ENCODE measurements at places on chromosomes 5 and 9. TPM values are rescaled to one million over a fixed set of nuclear protein-coding genes. Genes with fewer than 3 reads are reported as not detected.

- no peaks in the 10 kb centered on the region for H3K27me3 ChIP-seq
- DNase-seq, result no peak
- H3K4me1 ChIP-seq, result no peaks in the 10 kb centered on the region
- no peaks in the 10 kb centered on the region for H3K36me3 ChIP-seq
Measured at GRCh38 chr5:174259696-174260420, 214.4 kb downstream of the NSG2 start.

DNA sequence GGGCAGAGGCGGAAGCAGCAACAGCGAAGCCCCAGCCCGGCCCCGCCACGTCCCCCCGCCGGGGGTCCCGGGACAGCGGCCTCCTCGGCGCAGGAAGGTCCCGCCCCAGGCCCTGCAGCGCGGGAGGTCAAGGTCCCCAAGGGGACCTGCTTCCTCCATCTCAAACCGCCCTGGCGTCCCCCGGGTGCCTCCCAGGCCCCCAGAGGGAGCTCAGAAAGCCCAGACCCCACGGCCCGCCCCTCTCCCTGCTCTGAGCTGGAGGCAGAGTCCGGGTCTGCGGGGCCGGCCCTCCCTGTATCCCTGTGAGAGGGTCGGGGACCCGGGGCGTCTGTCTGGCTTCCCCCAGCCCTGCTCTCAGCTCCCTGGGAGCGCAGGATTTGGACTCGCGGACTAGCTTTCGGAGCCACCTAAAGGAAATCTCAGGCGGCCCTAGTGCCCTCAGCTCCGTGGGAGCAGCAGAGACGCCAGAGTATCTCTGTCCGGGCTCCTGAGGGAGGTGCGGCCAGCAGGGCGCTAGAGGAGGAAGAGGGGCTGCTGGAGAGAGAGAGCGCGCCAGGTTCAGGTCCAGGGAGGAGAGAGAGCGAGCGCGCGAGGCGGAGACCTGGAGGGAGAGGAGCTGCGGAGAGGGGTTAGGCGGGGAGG, 30.7 kb downstream of the EXOC3 start:
- H3K4me3 ChIP-seq, result peak overlapping the region; percentile 72
- H3K4me1 ChIP-seq, result peaks cover 14% of the 10 kb centered on the region
- no peaks in the 10 kb centered on the region for H3K36me3 ChIP-seq
- DNase-seq, result peak; percentile 68
- H3K27ac ChIP-seq, result peak overlapping the region; percentile 76

DNA sequence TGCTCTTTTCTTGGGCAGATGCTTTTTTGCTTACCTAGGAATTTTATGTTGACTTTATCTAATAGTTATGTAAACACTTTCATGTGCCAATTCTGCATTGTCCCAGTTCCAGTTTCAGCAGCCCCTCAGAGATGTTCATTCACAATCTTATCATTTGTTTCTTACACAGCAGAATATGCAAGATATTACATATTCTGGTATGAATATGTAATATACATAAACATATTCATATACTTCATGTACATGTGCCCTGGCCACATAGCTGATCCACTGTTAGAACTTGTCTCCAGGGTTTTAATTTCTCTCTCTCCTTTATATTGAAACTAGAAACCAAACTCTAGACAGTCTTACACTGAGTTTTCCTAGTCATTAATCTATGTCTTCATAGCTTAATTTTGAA, 90.2 kb upstream of the PARP8 start:
- DNase-seq, result no peak
- no peak overlapping the region for H3K4me3 ChIP-seq
- no peaks in the 10 kb centered on the region for H3K4me1 ChIP-seq
- H3K27ac ChIP-seq, result no peak overlapping the region
- H3K36me3 ChIP-seq, result no peaks in the 10 kb centered on the region

- no peaks in the 10 kb centered on the region for H3K4me1 ChIP-seq
- H3K4me3 ChIP-seq, result no peak overlapping the region
- no peaks in the 10 kb centered on the region for H3K36me3 ChIP-seq
- no peak overlapping the region for H3K27ac ChIP-seq
Measured at GRCh38 chr9:102911185-102911584, 83.9 kb upstream of the CYLC2 start.

DNA sequence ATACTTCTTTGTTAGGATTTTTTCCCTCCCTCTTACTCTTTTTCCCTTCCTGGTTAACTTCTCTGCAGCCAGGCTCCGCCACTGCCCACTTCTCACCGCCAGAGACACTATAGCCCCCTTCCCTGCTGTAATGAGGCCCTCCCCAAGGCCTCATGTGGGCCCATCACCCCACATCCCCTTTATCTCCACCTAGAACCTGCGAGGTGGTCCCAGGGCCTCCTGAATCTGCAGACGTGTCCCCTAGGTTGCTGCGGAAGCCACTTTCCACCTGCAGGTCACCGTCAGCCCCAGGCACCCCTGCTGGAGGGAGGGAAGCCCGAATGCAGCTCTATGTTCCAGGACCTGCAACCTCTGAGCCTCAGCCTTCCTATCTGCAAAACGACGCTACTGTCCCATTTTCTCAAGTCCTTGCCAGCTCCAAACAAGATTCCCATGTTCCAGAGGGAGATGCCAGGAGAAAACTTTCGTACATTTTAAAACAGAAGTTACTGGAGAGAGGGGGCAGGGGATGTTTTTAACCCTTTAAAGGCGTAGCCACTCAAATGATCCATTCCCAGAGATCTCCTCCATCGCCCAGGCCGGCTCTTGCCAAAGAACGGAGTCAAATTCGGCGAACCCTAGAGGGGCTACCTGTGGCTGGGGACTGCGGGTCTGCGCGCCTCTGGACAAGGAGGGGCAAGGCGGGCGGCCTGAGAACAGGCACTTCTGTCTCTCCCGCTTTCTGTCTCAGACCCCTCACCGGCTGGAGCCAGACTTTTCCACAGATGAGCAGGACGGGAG, 929 bp downstream of the SH3PXD2B start:
- peaks cover 6% of the 10 kb centered on the region for H3K27me3 ChIP-seq
- no peak overlapping the region for H3K27ac ChIP-seq
- peak overlapping the region; percentile 79 for H3K4me3 ChIP-seq
- no peaks in the 10 kb centered on the region for H3K4me1 ChIP-seq
- no peaks in the 10 kb centered on the region for H3K36me3 ChIP-seq
- DNase-seq, result no peak

DNA sequence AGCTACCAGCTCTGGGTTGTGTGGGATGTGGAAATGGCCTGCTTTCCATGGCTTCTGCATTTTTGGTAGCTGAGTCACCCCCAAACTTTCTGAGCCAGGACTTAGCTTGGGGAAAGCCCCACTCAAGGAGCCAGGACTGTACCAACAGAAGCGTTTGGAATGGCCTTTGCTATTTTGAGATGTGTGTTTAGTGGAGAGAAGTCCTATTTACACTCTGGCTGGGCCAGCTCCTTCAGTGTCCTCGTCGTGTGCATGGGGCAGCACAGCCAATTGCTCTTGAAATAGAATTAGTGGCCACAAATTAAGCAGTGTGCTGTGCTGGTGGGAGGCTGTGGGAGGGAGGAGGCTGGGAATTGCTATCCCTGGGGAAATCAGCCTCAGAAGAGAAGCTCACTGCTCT, 51.6 kb downstream of the ENTREP1 start:
- H3K4me1 ChIP-seq, result peaks cover 56% of the 10 kb centered on the region
- peak overlapping the region; percentile 2 for H3K4me3 ChIP-seq
- peak; percentile 68 for DNase-seq
- no peaks in the 10 kb centered on the region for H3K27me3 ChIP-seq
- H3K36me3 ChIP-seq, result peaks cover 23% of the 10 kb centered on the region
- peak overlapping the region; percentile 96 for H3K27ac ChIP-seq

Gene IL7R
- 1.4 TPM for total RNA-seq

DNA sequence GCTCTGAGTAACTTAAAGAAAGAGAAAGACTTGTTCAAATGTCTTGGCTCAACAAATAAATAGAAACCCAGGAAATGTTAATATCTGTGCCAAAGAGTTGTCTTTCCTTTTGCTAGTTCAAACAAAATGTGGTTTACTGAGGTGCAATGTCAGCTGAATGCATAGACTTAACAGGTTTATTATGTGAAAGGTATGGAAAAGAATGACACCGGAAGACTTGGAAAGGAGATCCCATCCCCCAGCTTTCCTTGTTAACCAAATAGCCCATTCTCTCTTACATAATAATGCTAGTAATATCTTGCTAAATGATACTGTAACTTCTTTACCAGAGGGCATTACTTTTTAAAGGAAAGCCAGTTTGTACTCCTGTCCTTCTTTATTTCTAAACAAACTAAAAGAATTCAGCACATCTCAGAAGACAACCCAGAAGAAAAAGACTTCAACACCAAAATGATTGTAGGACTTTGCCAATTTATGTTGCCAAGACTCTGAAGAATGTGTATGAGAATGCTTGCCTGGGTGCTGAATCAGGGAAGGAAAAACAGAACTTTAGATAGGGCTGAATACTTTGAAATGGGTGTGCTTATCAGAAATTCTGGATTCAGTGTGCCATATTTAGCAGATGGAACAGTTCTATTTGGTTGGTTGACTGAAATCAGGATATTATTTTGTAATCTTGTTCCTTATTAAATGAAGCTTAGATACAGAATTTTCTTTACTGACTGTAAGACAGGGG, 344.1 kb downstream of the TMEM38B start:
- no peaks in the 10 kb centered on the region for H3K27me3 ChIP-seq
- no peaks in the 10 kb centered on the region for H3K36me3 ChIP-seq
- no peak for DNase-seq
- H3K4me3 ChIP-seq, result no peak overlapping the region
- H3K4me1 ChIP-seq, result no peaks in the 10 kb centered on the region

GRCh38 chr5:135426102-135427082, 20.8 kb downstream of the DCANP1 start:
- no peak overlapping the region for H3K4me3 ChIP-seq
- H3K27me3 ChIP-seq, result no peaks in the 10 kb centered on the region
- no peak overlapping the region for H3K27ac ChIP-seq
- no peaks in the 10 kb centered on the region for H3K4me1 ChIP-seq
- no peaks in the 10 kb centered on the region for H3K36me3 ChIP-seq
- DNase-seq, result no peak

Gene PSD2
- 0.37 TPM for total RNA-seq

GRCh38 chr9:3856592-3856991, 330.8 kb upstream of the RFX3 start:
- H3K27ac ChIP-seq, result no peak overlapping the region
- H3K4me1 ChIP-seq, result no peaks in the 10 kb centered on the region
- DNase-seq, result no peak
- H3K4me3 ChIP-seq, result no peak overlapping the region
- no peaks in the 10 kb centered on the region for H3K36me3 ChIP-seq

DNA sequence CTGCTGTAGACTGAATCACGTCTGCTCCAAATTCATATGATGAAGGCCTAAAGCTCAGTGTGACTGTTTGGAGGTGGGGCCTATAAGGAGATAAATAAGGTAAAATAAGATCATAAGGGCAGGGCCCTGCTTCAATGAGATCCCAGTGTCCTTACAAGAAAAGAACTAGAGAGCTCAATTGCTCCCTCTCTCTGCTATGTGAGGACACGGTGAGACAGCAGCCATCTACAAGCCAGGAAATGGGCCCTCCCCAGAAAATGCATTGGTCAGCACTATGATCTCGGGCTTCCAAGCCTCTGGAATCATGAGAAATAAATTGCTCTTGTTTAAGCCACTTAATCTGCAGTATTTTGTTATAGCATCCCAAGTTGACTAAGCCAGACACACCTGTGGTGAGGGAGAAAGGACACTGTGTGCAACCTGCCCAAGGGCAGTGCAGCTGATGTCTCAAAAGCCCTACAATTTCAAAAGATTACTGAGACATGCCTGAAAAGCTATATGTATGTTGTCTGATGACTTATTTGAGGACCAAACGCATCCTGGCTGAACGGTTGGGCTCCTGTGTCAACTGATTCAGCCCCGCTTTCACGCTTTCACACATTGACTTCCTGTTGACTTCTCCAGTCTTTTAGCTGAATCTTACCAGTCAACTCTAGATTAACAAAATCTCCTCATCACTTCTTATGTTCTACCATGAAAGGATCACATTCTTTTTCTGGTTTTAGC, 13.2 kb downstream of the GZMK start:
- no peaks in the 10 kb centered on the region for H3K4me1 ChIP-seq
- H3K27ac ChIP-seq, result no peak overlapping the region
- H3K36me3 ChIP-seq, result no peaks in the 10 kb centered on the region
- peaks cover 1% of the 10 kb centered on the region for H3K27me3 ChIP-seq
- no peak overlapping the region for H3K4me3 ChIP-seq

Gene GLDC
- total RNA-seq, result 1.3 TPM

GRCh38 chr5:88555674-88556073, 287.0 kb upstream of the TMEM161B start:
- H3K27me3 ChIP-seq, result no peaks in the 10 kb centered on the region
- no peak overlapping the region for H3K4me3 ChIP-seq
- no peaks in the 10 kb centered on the region for H3K4me1 ChIP-seq
- H3K36me3 ChIP-seq, result no peaks in the 10 kb centered on the region

GRCh38 chr9:107141967-107142366, 141.1 kb upstream of the RAD23B start:
- no peaks in the 10 kb centered on the region for H3K36me3 ChIP-seq
- no peak for DNase-seq
- peaks cover 34% of the 10 kb centered on the region for H3K4me1 ChIP-seq
- no peaks in the 10 kb centered on the region for H3K27me3 ChIP-seq

Gene WDR36
- total RNA-seq, result 22.0 TPM

- H3K4me3 ChIP-seq, result no peak overlapping the region
- no peaks in the 10 kb centered on the region for H3K27me3 ChIP-seq
- H3K27ac ChIP-seq, result no peak overlapping the region
- H3K36me3 ChIP-seq, result no peaks in the 10 kb centered on the region
- H3K4me1 ChIP-seq, result peaks cover 18% of the 10 kb centered on the region
Measured at GRCh38 chr5:143678148-143678905, 133.6 kb upstream of the HMHB1 start.

GRCh38 chr5:84729326-84729725, 344.6 kb upstream of the EDIL3 start:
- no peaks in the 10 kb centered on the region for H3K27me3 ChIP-seq
- H3K27ac ChIP-seq, result no peak overlapping the region
- H3K36me3 ChIP-seq, result no peaks in the 10 kb centered on the region
- H3K4me3 ChIP-seq, result no peak overlapping the region

DNA sequence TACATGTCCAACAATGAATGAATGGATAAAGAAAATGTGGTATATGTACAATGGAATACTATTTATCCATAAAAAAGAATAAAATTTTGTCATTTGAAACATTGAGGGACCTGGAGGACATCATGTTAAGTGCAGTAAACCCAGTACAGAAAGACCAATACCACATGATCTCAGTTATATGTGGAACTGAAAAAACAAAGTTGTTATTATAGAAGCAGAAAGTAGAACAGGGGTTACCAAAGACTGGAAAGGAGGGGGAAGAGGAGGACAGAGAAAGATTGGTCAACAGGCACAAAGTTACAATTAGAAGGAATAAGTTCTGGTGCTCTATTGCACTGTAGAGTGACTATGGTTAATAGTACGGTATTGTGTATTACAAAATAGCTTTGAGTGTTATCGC, 233.8 kb downstream of the SEMA6A start:
- H3K27me3 ChIP-seq, result no peaks in the 10 kb centered on the region
- no peak for DNase-seq
- H3K4me3 ChIP-seq, result no peak overlapping the region
- no peaks in the 10 kb centered on the region for H3K36me3 ChIP-seq
- no peak overlapping the region for H3K27ac ChIP-seq
- no peaks in the 10 kb centered on the region for H3K4me1 ChIP-seq

- no peaks in the 10 kb centered on the region for H3K4me1 ChIP-seq
- no peak for DNase-seq
- no peak overlapping the region for H3K4me3 ChIP-seq
- H3K27ac ChIP-seq, result no peak overlapping the region
- no peaks in the 10 kb centered on the region for H3K27me3 ChIP-seq
- no peaks in the 10 kb centered on the region for H3K36me3 ChIP-seq
Measured at GRCh38 chr9:118665226-118665919, 703.9 kb downstream of the BRINP1 start.

All from psoas muscle (tissue), 8 donors.